ENCODE measurements at places on chromosomes 6 and 20.

- DNase-seq, result no peak
Observed at GRCh38 chr20:44581515-44581914, 864 bp upstream of the PKIG start.

DNA sequence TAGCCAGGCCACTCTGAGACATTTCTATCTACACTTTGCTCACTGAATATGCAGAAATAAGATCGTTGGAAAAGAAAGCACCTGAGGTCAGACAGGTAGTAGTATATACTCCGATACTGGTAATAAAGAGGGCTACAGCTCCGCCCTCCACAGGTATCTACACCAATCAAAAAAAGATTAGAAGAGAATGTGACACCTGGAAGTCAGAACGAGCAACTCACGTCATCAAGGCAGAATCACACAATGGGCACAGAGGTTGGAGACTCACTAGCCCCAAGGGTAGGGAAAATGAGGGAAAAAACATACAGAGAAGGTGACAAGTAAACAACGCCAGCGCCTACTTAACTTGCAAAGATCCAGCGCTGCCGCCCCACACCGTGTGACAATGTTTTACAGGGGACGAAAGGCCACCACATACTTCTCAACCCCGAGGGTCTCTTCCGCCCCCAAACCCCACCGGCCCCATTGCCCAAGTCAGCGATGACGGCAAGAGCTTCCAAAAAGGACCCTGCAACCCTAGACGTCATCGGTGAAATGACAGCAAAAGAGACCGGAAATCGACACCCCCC is 653 bp downstream of the LMBRD1 start:
- no peak for DNase-seq

GRCh38 chr6:10587656-10588406 is 66.7 kb downstream of the GCNT2 start:
- no peak for DNase-seq

DNA sequence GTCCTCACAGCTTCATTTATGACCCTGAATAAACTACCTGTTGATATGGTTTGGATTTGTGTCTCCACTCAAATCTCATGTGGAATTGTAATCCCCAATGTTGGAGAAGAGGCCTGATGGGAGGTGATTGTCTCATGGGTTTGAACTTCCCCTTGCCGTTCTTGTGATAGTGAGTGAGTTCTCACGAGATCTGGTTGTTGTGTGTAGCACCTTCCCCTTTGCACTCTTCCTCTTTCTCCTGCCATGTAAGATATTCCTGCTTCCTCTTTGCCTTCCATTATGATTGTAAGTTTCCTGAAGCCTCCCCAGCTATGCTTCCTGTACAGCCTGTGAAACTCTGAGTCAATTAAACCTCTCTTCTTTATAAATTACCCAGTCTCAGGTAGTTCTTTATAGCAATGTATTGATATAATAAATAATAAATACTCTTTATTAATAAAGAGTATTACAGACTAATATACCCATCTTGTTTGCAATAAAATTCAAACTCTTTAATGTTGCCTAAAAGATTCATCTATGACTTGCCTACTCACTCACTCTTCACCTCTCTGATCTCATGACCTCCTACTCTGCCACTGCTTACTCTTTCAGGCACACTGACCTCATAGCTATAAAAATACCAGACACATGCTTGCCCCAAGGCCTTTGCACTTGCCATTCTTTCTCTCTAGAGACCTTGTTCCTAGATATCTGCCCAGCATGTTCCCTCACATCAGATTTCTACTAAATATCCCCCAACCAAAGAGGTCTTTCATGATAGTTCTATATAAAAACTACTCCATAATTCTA is 256.4 kb upstream of the MARCKS start:
- DNase-seq, result no peak

DNA sequence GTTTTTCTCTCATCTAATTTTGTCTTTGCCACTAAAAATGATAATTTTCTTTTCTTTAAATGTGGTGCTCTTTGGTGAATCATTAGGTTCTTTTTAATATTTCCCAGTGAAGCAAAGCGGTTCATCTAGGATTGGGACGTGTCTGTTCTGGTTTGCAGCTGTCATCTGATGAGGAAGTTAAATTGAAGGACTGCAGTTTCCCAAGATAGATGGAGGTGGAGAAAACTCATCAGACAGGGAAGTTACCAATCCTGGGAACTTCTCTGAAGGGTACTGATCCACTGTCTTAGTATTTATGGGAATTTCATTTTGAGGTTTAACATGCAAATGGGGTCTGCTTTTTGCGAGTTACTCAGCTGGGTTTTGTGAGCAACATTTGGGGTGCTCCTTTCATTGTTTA is 2.4 kb upstream of the AARS2 start:
- DNase-seq, result no peak
